ENCODE measurements at places on chromosomes 2 and 18.
A peak's percentile ranks its signal among the peaks of the same experiment; 100 is the strongest.

GRCh38 chr18:56294484-56295183 lies 343.8 kb downstream of the TXNL1 start:
- no peak for DNase-seq

DNA sequence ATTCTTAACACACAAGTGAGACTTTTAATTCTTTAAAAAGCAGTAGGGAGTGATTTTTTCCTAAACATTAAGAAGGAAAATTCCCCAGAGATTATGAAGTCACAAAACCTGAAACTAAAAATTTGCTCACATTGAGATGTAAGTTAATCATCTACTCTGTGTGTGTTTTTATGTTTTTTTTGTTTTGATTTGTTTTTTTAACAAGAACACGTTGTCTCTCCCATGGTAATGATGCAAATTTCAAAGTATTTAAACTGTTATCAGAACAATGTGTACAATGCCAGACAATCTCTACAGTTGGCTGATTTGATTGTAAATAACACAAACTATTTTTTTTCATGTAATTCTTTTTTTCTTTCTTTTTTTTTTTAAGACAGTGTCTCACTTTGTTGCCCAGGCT lies 71.5 kb downstream of the COLEC12 start:
- no peak for DNase-seq

DNA sequence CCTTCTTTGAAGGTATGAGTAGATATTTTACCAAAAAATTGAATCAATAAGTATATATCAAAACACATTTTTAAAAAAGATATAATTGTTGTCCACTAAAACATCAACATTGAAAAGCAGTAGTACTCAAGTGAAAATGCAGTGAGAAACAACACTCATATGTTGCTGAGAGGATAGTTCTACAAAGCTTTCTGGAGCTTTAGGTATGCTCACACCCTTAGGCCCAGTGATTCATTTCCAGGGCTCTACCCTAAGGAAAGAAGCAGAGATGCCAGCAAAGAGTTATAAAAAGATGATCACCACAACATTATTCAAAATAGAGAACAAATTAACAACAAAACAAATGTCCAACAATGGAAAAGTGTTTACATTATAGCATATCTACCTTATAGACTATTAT lies 197.3 kb upstream of the CCDC150 start:
- DNase-seq, result no peak

DNA sequence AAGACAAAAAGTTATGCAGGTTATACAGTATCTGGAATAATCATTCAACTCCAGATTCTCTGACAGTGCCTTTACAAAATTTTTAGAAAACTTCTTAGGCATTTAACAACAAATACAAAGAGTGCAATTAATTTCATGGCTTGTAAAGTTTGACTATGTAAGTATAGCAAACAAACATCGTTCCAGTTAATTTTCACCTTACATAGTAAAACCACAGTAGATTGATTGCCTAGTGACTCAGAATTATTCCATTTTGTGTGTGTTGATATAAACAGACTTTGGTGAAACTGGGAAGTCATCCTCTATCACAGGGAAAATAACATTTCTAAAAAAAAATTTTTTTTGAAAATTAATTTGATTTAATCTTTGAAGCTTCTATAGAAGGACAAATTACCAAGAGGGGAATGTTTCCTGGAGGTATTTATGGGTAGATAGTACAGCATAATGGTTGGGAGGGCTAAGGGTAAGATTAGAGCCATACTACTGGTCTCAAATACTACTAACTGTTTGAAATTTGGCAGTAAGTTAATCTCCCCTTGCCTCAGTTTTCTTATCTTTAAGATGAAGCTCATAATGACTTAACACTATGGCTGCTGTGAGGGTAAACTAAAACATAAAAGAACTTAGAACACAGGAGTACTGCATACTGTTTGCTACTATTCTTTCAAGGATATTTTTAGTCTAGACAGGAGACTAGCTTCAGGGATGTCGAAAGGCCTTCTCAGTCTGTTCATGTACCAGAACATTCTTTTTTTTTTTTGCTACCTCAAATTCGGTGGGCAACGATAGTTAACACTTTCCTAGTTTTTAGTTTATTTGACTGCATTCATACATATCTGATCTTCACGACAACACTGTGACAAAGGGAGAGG lies 19.6 kb downstream of the NDUFAF7 start:
- no peak for DNase-seq

- DNase-seq, result no peak
Observed at GRCh38 chr2:155696571-155696970, 636.0 kb downstream of the NR4A2 start.

GRCh38 chr2:70983506-70984227 lies 5.2 kb downstream of the ANKRD53 start:
- no peak for DNase-seq

DNA sequence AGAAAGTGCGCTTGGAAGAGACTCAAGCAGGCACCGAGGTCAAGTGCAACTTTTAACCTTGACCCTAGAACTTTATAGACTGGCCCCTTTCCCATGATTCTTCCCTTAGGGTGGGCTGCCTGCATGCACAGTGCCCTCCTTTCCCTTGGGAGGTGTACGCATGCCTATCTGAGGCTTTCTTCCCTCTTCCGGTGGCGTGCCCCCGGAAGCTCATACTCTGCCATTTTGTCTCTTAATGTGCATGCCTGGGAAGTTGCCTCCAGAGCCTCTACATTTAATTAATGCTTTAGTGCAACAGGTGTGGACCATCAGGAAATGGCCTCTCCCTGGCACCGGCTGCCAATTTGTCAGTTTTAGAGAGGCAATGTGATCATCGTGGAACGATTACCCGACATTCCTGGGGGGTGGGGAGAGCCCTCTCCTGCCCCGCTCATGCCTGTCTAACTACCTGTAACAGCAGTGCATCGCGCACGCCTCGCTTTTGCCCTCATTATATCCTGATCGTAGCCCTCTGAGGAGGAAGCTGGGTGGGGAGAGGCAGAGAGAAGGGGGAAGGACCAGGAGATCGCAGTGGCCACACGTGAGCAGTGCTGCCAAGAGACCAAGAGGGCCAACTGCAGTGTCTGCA lies 194.8 kb downstream of the TFCP2L1 start:
- no peak for DNase-seq

DNA sequence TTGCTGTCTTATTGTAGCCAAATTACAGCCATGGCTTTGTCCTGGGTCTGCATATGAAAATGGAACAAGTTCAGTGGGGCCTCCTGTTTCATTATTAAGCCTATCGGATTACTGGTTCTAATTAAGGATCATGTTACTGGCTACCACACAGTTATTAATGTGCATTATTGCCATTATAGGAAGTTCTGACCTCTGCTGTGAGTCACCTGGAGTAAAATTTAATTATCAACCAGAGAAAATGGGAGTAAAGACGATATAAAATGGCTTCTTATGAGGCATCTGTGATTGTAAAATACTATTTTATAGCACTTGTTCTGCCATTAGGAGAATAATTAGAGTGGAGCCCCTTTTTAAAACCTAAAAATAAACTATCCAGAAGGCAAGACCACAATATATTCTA lies 143.3 kb upstream of the ITGB6 start:
- no peak for DNase-seq

DNA sequence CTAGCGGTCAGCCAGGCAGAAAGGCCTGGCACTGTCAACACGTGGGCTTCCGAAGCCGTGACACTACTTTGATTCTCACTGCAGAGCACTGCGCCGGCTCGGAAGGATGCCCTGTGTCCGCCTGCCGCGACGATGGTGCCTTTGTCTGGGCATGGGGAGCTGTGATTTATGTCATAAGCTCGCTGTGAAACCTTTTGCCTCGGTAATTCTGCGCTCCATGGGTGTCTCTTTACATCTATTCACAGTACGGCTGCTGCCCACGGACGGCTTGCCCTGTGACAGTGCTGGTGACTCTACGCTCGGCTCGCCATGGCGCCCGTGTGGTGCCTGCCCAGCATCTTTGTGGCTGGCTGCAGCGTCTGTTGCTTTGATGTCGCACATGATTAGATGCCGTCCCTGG lies 43.1 kb upstream of the GBX2 start:
- no peak for DNase-seq

- DNase-seq, result no peak
Observed at GRCh38 chr2:49514201-49514600, 359.9 kb upstream of the FSHR start.

DNA sequence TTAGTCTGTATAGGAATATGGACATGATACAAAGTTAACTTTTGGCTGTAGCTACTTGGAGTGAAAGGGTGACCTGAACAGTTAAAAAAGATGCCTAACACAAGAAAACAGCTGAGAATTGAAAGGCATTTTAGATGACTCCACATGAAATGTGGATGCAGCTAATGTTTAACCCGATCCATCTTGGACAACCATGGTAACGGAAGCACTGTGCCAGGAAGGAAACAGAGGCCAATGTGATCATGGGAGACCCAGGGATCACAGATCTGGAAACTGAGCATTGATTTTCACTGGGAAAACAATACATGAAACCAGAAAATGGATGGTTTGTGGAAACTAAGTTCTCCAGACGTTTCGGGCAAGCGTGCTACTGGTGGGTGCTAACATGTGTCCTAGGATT lies 669.1 kb downstream of the GALR1 start:
- no peak for DNase-seq

- DNase-seq, result no peak
Observed at GRCh38 chr2:126946318-126947102, 47.8 kb downstream of the TEX51 start.

GRCh38 chr2:35116151-35116550 lies 1239.4 kb upstream of the CRIM1 start:
- DNase-seq, result no peak

- DNase-seq, result no peak
Observed at GRCh38 chr18:79487183-79487800, 91.6 kb downstream of the NFATC1 start.

DNA sequence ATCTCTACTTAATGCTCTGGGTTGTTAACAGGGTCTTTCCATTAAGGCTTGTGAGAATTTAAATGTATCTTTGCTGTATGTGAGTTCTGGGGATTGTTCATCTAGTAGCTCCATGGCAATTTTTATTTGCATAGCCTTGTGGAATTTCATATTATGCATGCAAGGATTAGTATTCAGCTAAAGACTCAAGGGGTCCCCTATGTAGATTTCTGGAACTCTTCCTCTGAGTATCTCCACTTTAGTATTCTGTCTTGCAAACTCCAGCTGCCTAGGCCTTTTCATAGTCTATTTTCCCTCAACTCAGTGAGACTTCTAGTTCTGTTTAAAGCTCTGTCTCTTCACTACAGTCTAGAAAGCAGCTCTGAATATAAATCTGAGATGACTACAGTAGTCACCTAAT lies 304.6 kb upstream of the REV1 start:
- no peak for DNase-seq

GRCh38 chr2:99762714-99763113 lies 272.9 kb upstream of the REV1 start:
- no peak for DNase-seq

DNA sequence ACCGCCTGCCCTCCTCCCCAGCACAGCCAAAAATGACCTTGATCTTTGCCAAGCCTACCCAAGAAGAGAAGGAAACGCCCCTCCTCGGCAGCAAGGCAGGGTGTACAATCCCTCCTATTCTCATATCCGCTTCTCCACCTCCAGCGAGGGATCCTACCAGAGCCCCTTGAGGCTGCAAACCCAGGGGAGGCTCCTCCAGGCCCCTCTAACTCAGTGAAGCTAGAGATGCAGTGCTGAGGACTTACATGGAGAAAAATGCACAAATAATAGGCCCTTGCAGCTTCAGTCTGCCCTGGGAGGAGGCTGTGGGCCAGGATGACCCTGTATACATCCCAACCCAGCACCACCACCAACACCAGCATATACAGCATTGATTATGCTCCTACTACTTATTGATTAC lies 46.9 kb upstream of the POMC start:
- DNase-seq, result no peak

DNA sequence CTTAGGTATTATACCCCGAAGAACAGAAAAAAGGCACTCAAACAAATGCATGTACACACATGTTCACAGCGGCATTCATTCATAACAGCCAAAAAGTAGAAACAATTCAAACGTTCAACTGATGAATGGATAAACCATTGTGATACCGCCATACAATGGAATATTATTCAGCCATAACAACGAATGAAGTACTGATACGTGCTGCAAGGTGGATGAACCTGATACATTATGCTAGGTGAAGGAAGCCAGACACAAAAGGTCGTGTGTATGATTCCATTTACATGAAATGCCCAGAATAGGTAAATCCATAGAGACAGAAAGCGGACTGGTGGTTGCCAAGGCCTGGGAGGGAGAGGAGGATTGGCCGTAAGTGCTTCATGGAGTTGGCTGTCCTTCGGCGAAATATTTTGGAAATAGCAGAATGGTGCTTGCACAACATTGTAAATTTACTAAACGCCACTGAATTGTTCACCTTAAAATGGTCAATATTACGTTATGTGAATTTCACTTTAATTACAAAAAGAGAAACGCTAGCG lies 750 bp upstream of the RMP24 start:
- DNase-seq, result no peak

- peak; percentile 22 for DNase-seq
Observed at GRCh38 chr2:150994076-150994475, 267.6 kb downstream of the RBM43 start.

DNA sequence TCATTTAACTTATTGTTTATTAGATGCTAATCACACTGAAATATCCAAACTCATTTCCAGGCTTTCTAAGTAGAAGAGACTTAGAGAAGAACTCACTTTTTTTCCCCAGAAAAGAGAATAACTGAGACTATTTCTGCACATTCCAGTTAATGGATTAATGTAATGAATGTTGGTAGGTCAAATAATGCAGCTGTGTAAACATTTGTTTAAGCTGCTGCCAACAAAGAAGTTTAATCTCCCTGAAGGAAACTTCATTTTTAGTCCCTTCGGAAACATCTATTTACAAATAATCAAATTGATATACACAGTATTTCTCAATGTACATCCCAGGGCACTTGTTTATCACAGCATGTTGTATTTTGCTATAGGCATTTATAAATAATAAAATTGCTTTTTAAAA lies 126.9 kb downstream of the KCNS3 start:
- no peak for DNase-seq

- no peak for DNase-seq
Observed at GRCh38 chr2:73611867-73612266, 30.4 kb downstream of the NAT8 start.

DNA sequence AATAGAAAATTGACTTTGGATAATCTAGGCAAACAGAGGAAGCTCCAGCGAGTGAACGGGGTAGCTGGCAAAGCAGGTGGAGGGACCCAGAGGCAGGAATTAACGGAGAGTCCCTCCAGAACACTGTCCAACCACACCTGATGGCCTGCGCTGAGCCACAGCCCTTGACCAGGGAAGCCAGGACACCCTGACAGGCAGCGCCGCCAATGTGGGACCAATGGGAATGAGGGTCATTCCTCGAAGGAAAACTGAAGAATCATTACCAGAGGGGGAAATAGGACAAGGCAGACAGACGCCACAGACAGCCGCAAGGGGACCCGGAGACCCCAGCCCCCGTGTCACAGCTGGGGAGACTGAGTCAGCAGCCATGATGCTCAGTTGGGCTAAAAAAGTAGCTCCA lies 40.8 kb downstream of the HDAC4 start:
- no peak for DNase-seq

GRCh38 chr2:208501206-208501605 lies 94.6 kb downstream of the PTH2R start:
- peak; percentile 10 for DNase-seq

DNA sequence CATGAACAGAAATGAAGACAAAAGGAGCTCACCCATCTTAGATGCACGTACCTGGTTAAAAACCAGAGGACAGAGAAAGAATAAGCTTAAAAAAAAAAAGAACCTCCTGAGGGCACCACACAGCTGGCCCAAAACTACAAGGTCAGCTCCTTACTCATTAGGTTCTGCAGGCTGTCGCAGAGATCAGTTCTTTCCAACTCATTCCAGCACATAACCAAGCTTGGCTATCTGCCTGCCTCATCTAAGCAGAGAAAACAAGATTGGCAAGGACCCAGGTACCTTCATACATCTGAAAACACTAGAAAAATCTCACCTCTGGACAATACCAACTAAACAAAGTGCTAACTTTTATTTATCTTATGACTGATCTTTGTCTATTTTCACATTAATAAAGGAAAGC lies 89.9 kb downstream of the NOL10 start:
- DNase-seq, result no peak
